ENCODE measurements at places on chromosomes 3 and 15.
A peak's percentile ranks its signal among the peaks of the same experiment; 100 is the strongest.

- DNase-seq = no peak
These were observed 28.6 kb upstream of the VGLL4 start for GRCh38 chr3:11672363-11672762.

GRCh38 chr3:153295901-153296300 lies 133.9 kb downstream of the RAP2B start:
- no peak for DNase-seq

GRCh38 chr15:80752204-80752603 lies 27.0 kb upstream of the CEMIP start:
- DNase-seq = no peak

GRCh38 chr3:81500039-81500438 lies 261.4 kb downstream of the GBE1 start:
- no peak for DNase-seq

DNA sequence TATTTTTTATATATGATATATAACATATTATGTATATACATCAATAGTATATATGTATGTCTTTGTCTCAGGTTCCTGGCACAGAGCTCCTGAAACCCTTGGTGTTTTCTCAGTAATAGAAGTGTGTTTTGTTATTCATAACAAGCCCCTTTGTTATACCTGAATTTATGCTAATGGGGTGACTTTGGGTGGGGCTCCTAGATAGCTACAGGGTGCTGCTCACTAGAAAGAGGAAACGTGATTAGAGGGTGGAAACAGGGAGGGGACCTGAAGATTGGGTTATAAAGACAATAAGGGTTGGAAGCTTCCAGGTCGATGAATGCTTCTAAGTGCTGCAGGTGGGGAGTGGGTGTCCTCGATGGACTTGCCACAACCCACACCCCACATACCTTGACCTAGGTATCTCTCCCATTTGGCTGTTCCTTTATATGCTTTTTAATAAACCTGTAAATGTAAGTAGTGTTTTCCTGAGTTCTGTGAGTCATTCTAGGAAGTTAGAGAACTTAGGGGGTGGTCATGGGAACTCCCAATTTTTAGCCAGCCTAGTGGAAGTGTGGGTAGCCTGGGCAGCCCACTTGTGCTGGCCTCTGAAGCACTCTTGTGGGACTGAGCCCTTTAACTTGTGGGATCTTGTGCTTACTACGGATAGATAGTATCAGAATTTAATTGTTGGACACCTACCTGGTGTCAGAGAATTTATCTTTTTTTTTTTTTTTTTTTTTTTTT lies 36.9 kb upstream of the C15orf39 start:
- no peak for DNase-seq

DNA sequence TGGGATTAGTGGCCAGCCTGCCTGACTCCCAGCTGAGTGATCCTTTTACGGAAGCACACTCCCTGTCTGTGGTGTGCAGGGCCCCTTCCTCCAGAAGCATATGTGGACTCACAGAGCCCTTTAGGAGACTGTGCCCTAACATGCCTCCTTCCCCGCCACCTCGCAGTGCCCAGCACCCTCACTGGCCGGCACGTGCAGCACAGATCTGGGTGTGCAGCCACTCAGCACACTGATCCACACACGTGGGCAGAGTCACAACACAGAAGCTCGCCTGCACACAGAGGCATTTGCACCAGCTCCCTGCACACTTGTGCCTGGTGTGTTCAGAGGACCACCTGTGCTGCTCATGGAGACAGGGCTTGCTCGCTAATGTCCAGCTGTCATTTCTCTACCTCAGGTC lies 23.6 kb upstream of the CSPG4 start:
- DNase-seq = no peak

DNA sequence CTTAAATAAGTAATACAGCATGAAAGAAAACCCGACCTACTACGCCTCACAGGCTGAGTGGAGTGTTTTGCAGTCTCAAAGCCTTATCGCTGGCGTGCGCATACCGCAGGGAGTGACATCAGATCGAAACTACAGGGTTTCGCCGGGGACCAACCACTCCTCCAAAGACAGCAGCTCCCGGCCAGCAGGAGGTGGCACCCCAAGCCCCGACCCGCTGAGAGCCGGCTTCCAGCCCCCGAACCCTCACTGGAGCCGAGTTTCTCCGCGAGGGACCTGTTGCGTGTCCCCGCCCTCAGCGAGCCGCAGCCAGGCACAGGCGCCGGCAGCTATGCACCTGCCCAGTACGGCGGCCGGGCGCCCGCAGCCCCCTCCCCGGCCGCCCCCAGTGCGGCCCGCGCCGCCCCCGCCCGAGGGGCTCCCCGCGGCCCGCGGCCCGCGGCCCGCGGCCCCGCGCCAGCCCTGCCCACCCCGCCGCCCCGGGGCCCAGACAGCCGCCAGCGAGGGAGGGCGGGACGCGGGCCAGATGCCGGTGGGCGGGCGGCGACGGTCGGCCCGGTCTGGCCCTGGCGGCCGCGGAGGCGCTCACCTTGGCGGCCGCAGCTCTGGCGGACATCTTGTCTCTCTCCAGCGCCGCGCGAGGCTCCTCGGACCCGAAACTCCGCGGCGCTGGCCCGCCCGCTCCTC lies 710 bp downstream of the TJP1 start:
- DNase-seq = peak; percentile 34

- DNase-seq = no peak
These were observed 79.5 kb upstream of the ZNF385D start for GRCh38 chr3:21830541-21830940.

DNA sequence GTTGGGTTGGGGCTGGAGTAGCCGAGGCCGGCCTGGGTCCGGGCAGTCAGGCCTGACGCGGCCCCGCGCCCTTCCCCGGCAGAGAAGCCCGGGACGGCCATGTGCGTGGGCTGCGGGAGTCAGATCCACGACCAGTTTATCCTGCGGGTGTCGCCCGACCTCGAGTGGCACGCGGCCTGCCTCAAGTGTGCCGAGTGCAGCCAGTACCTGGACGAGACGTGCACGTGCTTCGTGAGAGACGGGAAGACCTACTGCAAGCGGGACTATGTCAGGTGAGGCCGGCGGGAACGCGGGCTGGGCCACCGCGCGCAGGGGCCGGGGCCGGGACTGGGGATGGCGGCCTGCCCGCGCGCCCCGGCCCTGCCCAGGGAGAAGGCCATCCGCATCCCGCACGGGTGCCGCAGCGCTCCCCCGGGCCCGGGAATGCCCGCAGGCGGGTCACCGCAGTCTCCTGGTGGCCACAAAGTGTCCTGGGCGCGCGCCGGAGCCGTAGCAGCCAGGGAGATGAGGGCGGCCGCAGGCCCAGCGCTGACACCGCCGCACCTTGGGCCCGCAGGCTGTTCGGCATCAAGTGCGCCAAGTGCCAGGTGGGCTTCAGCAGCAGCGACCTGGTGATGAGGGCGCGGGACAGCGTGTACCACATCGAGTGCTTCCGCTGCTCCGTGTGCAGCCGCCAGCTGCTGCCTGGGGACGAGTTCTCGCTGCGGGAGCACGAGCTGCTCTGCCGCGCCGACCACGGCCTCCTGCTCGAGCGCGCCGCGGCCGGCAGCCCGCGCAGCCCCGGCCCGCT lies 1.3 kb downstream of the ISL2 start:
- peak; percentile 17 for DNase-seq

DNA sequence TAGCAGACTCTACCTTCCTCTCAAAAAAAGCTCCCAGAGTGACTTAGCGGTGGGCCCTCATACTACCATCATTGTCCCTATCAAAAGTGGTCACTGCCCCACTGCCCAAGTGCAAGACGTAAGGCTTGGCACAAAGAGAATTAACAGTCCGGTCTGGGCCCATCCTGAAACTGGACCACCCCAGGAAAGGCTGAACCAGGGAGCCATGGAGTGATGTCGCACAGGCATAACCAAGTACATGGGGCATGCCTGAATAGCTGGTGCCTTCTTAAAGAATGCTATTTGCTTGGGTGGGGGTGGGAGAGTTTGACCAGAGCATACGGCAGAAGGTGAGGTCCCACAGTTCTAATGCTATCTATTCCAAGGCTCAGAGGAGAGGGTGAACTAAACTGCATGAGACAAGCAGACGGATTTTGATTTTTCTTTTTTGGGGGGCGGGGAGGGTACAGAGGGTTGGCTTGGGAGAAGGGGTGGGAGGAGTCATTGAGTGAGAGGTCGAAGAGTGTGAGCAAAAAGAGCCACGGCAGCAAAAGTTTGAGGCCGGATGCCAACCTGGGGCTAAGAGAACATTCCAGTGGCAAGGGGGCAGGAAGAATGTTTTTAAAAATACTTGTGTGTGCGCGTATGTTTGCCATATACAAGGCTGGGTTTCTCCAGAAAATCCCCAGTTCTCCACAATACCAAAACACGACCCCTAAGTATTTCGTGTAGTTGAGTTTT lies 50.2 kb downstream of the FAM174B start:
- no peak for DNase-seq

GRCh38 chr3:50150404-50150750 lies 4.7 kb upstream of the SEMA3F start:
- no peak for DNase-seq

DNA sequence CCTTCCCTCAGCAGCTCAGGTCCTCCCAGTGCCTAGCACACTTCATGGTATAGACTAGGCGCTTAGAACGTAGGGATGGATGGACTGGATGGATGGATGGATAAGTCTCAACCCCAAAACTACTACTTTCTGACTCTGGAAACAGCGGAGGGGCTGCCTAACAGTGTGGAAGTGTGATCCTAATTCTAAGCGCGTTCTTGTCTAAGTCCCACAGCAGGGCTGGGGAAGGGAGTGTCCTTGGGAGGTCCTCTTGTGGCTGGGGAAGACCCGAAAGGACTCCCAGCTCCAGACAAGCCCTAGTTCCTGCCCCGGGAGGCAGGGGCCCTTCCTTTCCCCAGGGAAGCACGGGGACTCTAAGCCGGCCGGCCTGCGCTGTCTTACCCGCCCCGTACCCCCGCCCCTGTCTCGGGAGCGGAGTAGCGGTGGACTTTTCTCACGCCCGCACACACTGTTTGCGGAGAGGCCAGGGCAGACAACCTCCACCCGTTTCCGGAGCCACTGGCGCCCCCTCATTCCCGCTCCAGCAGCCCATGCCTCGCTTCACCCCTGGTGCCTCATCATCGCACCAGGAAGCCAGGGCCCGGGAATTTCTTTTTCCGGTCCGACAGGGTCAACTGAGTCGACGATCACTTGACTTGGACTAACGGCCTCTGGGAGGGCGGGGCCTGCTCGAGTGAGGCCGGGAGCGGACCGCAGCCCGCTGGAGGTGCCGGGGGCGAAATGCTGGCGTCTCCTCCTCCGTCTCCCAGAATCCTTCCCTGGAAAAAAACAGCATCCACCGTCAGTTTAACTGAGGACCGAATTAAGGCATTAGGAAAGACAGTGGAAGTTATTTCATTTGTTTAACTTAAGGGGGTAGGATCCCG lies 133.3 kb downstream of the TBC1D2B start:
- DNase-seq = peak; percentile 39

DNA sequence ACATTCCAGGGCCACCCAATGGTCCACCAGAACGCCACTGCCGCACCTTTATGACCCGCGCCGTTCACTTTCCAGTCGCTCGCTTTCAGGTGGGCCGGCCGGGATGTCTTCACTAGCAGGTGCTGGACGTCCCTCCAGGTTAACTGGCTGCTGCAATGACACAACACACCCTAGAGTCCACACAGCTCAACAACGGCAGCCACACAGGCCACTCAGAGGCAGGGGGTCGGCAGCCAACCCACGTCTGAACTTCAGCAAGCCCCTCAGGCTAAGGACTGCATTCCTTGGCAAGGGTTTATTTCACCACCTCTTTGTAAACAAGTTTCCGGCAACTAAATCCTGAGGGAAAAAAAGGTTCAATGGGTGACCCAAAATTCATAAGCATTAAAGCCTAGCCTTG lies 89.2 kb upstream of the SNRPA1 start:
- DNase-seq = no peak

DNA sequence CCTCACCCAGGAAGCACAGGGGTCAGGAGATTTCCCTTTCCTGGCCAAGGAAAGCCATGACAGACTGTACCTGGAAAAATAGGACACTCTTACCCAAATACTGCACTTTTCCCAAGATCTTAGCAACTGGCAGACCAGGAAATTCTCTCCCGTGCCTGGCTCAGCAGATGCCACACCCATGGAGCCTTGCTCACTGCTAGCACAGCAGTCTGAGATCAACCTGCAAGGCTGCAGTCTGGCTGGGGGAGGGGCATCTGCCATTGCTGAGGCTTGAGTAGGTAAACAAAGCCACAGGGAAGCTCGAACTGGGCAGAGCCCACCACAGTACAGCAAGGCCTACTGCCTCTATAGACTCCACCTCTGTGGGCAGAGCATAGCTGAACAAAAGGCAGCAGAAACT lies 567.3 kb upstream of the LMCD1 start:
- DNase-seq = no peak

DNA sequence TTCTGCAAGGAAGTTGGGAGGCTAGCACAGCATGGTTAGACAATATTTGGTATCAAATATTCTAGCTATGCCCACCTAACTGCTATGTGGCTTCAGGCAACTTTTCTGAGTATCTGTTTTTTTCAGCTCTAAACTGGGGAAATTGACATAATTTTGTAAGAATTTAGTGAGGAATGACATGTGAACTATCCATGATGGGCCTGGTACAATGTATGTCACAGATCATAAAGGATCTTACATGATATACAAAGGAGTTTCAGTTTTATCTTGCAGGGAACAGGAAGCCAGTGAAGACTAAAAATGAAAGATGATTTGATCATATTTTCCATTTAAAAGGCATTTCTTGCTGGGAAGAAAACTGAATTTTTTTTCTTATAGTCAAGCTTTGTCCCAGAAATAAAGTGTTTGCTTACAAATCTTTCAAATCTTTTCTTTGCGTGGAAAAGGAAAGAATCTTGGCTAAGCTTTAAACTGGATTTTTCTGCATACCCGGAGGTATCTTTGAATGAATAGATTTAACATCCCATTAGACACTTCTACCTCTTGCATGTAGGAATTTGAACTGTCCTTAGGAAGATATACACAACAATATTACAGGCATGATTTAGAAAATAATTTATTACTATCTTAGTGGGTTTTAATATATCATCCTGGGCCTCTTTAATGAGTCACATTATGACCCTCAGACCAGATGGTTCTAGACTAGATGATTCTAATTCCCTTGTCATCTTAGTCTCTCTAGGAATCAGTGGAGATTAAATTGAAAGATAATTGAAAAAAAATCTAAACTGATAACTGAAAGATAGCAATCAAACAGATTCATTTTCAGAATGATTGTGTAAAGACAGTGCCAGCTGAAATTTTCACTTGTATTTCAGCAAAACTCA lies 436.0 kb upstream of the THBS1 start:
- DNase-seq = no peak

GRCh38 chr3:170278627-170279026 lies 56.4 kb downstream of the PRKCI start:
- no peak for DNase-seq

DNA sequence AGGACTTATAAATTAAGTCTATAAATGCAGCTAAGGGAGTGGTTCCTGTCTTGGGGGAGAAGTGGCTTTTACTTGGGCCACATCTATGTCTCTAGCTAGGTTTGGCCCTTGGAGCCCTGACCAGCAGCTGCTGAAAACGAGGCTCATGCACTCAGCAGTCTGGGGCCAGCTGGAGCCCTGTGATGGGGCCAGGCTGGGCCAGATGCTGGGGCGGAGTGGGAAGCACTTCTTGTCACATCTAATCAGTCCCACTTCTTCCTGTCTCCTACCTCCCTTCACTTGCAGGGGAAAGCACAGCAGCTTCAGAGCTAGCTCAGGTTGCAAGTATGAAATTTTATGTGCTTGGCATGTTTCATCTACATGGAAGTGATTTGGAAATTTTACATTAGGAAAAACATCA lies 209.9 kb upstream of the ROPN1 start:
- DNase-seq = no peak

Measured in activated T-cell treated with anti-CD3 and anti-CD28 coated beads for 48 hours (primary cell).